Motor neuron (in vitro differentiated cells): ENCODE measurements at places on chromosomes 6 and 20. TPM values are rescaled to one million over a fixed set of nuclear protein-coding genes. Genes with fewer than 3 reads are reported as not detected.

Gene LY6G5B
- total RNA-seq: 6.7 and 7.6 TPM in 2 replicates

- peak; percentile 80 for ATAC-seq
Observed at GRCh38 chr6:133921249-133921859, 31.7 kb upstream of the TBPL1 start.

DNA sequence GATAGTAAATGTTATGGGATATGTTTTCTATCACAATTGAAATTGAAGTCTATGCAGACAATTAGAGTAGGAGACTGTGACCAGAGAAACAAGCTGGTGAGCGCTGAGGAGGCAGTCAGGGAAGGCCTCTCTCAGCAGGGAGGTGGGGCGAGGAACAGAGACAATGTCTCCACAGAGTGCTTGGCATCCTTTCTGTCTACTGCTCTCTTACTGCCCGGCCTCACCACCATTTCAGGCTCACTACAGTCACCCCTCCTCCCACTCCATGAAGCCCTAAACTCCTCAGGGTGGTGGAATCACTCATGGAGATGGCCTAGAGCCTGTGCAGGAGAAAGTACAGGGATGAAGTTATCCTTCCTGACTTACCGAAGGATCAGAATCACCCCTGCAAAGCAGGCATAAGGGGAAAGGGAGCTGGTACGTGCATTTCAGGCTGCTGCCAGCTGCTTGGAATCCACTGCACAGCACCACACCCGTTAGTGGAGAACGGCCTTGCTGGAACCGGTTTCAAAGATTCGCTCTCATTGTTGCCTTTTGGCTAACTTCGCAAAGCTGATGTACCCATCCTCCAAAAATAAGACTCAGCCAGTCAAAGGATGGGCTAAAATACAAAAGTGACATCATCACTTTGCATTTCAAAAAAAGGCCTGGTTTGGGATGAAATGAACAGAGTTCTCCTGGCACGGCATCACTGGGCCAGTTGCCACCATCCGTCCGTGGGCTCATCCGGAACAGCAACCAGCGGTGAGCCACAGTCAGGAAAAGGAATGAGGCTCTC, 67.3 kb downstream of the SLC22A23 start:
- no peak for ATAC-seq

DNA sequence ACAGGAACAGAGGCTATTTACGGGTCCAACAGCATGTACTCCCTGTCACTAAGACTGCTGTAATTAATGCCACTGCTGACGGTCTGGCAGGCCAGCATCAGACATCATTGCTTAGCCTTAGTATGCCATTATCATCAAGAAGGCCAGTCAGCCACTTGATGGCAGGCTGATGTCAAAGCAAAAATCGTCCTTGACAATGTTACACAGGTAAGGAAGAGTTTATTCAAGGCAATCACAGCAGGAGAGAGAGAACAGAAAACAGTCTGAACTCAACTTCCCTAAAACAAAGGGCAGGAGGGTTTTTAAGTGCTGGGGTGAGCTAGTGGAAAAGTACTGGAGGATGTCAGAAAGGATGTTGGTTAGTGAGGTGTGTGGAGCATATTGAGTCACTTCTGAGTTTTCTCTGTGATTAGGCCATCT, 25.1 kb downstream of the FKBP1C start:
- ATAC-seq: no peak

- peak; percentile 87 for ATAC-seq
Observed at GRCh38 chr20:39268981-39269461, 306.9 kb downstream of the DHX35 start.

Gene SLC32A1
- 0.14 and 0.15 TPM in 2 replicates for total RNA-seq

- no peak for ATAC-seq
Observed at GRCh38 chr6:113381232-113381631, 475.9 kb upstream of the MARCKS start.

GRCh38 chr20:36591854-36592641, 13.5 kb upstream of the RAB5IF start:
- no peak for ATAC-seq

- ATAC-seq: peak; percentile 58
Observed at GRCh38 chr6:123415844-123416468, 220.8 kb downstream of the TRDN start.

GRCh38 chr6:27865850-27866356, 46.3 kb downstream of the OR2B2 start:
- peak; percentile 28 for ATAC-seq

Gene TAP2
- total RNA-seq: 24.8 and 41.7 TPM in 2 replicates

DNA sequence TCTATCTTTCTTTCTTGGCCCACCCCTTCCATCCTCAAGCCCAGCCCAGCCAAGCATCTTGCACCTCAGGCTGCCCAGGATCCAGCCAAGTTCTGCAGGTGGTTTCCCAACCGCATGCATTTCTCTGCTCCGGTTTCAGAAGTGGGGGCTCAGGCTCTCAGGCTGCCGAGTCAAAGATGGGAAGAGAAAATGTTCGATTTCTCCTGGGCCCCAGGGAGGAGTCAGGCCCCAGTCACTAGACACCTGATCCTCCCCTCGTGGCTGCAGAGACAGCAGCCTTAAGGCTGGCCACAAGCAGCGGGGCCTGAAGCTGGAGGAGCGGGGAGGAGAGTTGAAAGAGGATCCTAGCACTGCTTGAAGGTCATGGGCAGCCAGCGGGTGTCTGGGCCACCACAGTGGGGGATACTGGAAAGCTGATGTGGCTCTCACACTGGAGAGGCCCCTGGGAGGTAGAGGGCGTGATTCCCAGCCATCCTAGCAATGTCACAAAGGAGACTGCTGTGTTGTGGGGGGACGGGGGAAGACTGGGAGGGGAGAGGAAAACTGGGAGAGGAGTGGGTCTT, 42.2 kb upstream of the ZFAND3 start:
- no peak for ATAC-seq

Gene SLC16A10
- total RNA-seq: 0.85 and 1.3 TPM in 2 replicates

Gene PSMF1
- 27.7 and 31.4 TPM in 2 replicates for total RNA-seq
